ENCODE measurements at places on chromosomes 1 and 21. TPM values are rescaled to one million over a fixed set of nuclear protein-coding genes. Genes with fewer than 3 reads are reported as not detected.

GRCh38 chr1:24528744-24529143, 26.1 kb downstream of the RCAN3 start:
- no peak for DNase-seq

- DNase-seq: peak; percentile 66
Measured at GRCh38 chr1:15704526-15705183, 20.5 kb downstream of the PLEKHM2 start.

- peak; percentile 43 for DNase-seq
Measured at GRCh38 chr1:155934936-155935590, 850 bp upstream of the KHDC4 start.

- DNase-seq: no peak
Measured at GRCh38 chr21:26061437-26061836, 109.1 kb downstream of the APP start.

DNA sequence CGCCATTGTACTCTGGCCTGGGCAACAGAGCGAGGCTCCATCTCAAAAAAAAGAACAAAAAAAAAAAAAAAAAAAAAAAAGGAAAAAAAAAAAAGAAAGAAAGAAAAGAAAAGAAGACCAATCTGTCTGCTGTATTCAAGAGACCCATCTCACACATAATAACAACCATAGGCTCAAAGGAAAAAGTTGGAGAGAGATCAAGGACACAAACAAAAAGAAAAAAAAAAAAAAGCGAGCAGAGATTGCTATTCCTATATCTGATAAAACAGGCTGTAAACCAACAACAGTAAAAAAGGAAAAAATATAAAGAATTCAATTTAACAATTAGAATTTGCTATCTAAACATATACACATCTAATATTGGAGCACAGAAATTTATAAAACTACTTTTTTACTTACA, 150.4 kb downstream of the BRINP3 start:
- DNase-seq: no peak

DNA sequence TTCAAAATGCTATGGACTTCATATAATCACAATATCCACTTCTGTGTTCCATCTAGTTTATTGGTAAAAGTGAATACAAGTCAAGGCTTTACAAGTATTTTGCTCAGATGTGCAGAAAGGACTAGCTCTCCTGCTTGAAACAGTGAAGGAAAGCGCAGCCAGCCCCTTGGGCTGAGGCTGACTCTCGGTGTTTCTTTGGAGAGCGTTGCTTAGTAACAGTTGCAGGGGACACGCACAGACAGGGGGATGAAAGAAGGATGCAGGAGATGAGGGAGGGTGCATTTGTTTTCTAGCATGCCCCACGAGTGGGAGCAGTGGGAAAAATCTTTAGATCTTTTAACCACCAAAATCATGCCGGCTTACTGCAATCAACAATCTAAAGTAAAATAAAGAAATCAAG, 9.1 kb downstream of the PYCR2 start:
- DNase-seq: no peak

- DNase-seq: peak; percentile 9
Measured at GRCh38 chr1:28070725-28071593, 17.5 kb downstream of the EYA3 start.

DNA sequence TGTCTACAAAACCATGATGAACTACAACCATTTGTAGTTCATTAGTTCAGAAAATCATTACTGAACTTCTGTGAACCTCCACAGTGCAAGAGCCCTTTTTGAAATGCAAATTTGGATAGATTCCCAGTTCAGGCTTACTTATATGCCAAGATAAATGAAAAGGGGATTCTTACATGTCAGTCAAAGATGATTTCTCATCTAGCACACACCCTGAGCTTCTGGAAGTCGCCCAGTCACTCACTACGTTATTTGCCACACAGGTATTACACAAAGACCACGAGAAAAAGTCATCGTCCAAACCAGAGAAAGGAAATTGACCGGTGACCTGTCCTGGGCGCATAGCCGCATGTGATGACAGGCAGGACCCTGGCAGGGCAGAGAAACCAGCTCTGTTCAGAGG, 41.8 kb downstream of the ETS2 start:
- DNase-seq: no peak

DNA sequence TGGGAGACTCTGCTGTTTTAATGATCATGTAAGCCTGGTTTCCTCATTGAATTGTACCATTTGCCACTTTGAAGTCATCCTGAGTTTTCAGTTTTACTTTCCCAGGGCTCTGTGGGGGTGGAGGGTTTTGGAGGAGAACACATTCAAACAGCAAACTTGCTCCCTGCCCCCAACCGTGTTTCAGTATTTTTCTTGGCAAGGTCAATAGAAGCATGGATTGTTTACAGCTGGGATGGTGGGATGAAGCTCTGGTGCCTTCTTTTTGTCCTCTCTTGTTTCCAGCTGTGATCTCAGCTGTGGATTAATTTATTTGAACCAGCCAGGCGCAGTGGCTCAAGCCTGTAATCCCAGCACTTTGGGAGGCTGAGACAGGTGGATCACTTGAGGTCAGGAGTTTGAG, 54.3 kb upstream of the SERBP1 start:
- no peak for DNase-seq

Gene EXTL1
- 3.2 TPM for total RNA-seq

Gene RNF223
- not detected for total RNA-seq

Gene HRNR
- total RNA-seq: not detected

Gene TMOD4
- total RNA-seq: not detected
